AG04449 (cell line): ENCODE measurements at places on chromosomes 11 and 22.

DNA sequence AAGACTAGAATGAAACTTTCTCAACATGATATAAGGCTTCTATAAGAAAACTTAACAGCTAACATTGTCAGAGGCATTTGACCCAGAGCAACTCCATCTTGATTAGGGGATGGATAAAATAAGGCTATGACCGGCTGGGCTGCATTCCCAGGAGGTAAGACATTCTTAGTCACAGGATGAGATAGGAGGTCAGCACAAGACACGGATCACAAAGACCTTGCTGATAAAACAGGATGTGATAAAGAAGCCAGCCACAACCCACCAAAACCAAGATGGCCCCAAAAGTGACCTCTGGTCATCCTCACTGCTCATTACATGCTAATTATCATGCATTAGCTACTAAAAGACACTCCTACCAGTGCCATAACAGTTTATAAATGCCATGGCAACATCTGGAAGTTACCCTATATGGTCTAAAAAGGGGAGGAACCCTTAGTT is 135.2 kb downstream of the TTC28 start:
- DNase-seq = no peak

GRCh38 chr11:6721343-6721742 is 38.2 kb upstream of the MRPL17 start:
- DNase-seq = no peak

GRCh38 chr11:113410414-113411135 is 23.0 kb downstream of the ANKK1 start:
- DNase-seq = no peak

- peak; percentile 9 for DNase-seq
Observed at GRCh38 chr11:58629857-58630256, 7.4 kb downstream of the CNTF start.

GRCh38 chr22:19941365-19942082 is at the start of the genes COMT and TXNRD2:
Gene COMT (plus strand): TSS chr22:19941772. CDS start chr22:19962527, 20,755 bp downstream.
Gene TXNRD2 (minus strand): TSS chr22:19941818. CDS start chr22:19941803, 15 bp downstream.
- DNase-seq = no peak

GRCh38 chr11:2869134-2869526 is 16.4 kb downstream of the CDKN1C start:
- DNase-seq = no peak

GRCh38 chr22:40044102-40044869 is 49.5 kb downstream of the FAM83F start:
- DNase-seq = peak; percentile 96
